ENCODE measurements at places on chromosomes 11 and 22. TPM values are rescaled to one million over a fixed set of nuclear protein-coding genes. Genes with fewer than 3 reads are reported as not detected.

KRTAP5-7 gene
- not detected for total RNA-seq

ACTN3 gene
- total RNA-seq: 60.2 TPM

MN1 gene
- 21.0 TPM for total RNA-seq

GRCh38 chr11:76856106-76856505 is 4.6 kb upstream of the ACER3 start:
- no peak for DNase-seq

GRCh38 chr22:50173983-50174355 is 3.4 kb downstream of the PANX2 start:
- no peak for DNase-seq

GRCh38 chr11:80096736-80097135 is 655.9 kb upstream of the TENM4 start:
- DNase-seq: no peak

DNA sequence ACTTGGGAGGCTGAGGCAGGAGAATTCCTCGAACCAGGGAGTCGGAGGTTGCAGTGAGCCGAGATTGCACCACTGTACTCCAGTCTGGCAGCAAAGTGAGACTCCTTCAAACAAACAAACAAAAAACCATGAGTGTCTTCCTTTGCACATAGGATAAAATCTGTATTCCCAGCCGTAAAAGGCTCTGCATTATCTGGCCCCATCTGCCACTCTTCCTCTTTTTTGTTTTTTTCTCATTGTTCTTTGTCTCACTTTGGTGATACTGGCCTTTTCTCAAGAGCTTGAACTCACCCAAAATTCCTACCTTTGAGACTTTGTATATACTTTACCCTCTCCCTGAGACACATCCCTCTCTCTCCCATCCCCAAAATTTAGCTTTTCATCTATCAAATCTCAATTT is 17.6 kb downstream of the FDX1 start:
- no peak for DNase-seq

DNA sequence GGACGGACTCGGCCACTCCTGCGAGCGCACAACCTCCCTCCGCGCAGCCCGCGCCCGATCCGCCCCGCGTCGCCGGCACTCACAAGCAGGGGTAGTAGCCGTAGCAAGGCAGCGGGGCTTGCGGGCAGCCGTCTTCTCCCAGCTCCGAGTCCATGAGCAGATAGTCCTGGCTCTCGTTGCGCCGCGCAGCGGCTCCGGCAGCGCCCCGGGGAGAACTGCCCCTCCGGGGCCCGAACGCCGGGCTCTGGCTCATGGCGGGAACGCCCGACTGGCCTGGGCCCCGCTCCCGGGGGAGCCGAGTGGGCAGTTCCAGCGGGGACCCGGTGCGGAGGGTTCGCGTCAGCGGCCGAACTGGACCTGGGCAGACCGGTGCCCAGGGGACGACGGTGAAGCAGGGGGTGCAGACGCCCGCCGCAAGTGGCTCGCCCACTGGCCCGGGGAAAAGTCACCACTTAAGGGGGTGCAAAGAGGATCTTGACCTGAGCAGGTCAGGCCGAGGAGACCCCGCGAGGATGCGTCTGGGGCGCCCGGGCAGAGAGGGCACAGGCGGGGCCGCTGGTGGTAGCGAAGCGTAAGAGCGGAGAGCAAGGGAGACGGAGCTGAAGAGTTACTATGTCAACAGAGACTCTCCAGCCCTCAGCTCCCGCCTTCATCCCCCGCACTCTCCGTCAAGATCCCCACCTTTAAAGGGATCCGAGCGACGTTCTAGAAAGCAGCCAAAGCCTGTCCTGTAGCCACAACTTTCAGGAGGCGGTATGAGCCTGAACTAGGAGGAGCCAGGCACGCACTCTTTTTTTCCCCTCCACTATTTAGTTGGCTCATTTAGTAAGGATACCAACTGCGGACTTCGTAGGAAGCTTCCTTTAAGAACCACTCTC is at the start of gene TRPC6:
Gene TRPC6, minus strand, starts transcription at position 757 of the 878 bp plus-strand sequence. Its CDS starts 504 bp downstream, at position 253.
- DNase-seq: peak; percentile 54

GRCh38 chr11:82718307-82718706 is 15.4 kb downstream of the FAM181B start:
- DNase-seq: no peak

GRCh38 chr22:17876306-17876831 is 102.1 kb upstream of the BID start:
- no peak for DNase-seq

- DNase-seq: no peak
Observed at GRCh38 chr22:49548356-49549202, 279.1 kb downstream of the BRD1 start.

DNA sequence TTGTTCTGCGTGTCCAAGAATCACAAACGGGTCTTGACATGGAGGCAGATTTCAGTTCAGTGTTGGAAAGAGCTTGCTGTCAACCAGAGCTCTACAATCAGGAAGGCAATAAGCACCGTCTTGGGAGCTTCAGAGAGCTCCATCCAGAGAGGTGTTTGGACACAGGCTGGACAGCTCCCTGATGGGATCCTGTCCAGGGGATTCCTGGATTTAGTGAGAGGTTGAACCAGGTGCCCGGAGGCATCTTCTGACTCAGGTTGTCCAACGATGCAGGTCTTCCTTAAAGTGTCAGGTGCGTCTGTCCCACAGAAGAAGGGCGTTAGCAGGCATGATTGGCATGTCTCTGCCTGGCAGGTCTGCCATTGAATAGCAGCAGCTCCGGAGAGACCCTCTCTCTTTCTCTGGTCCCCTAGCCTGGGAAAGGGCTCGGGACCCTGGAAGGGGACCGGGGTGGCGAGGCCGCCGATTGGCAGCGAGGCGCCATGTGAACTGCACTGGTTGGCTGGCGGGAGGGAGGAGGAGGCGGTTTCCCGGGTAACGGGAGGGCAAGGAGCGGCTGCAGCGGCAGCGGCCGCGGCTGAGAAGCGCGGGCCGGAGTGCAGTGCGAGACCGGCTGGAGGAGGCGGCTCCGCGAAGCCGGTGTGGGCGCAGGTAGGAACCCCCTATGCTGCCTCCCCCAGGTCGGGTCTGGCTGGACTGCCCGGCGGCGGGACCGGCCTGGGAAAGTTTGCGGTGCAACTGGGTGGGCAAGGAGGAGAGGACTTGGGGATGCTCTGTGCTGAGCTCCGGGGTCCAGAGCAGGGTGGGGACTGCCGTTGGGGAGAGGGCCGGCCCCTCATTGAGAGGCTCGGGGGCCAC is 104.1 kb upstream of the E2F8 start:
- DNase-seq: peak; percentile 59

DNA sequence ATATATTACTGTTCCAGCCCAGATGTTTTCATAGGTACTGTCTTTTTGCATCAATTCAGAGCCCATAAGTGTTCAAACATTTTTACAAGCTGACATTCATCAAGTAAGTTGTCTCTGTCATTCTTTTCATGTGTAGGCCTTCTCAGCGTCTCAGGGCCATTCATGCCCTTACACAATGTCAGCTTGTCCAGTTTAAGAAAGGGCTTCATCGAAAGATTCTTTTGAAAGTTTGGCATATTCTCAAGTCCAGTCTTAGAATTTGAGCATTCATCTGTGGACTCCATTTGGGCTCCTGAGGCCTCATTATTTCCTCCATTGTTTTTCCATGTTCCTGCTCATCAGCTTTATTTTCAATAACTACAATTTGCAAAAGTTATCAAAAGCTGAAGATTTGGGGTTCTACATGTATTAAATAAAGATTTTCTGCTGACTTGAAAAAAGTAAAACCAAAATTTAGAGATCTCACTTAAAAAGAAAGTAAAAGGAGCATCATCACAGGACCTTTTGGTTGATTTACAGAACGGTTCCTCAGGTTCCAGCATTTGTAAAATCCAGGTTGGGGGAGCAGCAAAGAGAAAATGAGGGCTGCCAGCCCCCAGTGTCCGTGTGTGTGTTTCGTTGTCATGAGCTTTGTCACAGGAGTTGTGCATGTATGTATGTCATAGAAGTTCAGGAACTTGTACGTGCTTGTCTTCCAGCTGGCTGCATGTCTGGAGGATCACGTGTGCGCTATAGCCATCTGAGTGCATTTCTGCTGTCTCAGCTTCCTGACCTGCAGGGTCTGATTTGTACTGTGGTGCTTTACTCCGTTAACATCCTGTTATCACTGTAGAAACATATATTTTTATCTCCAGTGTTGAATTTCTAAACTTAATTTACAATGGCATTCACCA is 15.6 kb downstream of the MOV10L1 start:
- no peak for DNase-seq

DNA sequence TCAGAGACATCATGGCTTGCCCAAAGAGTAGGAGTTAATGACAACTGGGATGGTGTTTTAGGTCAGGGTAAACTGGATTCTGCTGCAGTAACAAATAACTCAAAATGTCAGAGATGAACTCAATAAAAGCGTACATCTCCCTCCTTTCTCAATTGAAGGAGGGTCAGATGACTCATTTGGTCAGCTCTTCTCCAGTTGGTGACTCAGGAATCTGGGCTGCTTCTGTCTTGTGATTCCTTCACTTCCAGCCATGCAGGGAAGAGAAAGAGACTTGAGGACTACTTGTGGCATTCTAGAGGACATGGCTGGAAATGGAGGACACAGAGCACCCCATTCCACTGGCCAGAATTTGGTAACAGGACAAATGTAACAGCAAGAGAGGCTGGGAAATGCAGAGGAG is 3.2 kb upstream of the SYT13 start:
- DNase-seq: no peak

All from psoas muscle (tissue), 8 donors.